ENCODE measurements at places on chromosomes 5 and 9.

DNA sequence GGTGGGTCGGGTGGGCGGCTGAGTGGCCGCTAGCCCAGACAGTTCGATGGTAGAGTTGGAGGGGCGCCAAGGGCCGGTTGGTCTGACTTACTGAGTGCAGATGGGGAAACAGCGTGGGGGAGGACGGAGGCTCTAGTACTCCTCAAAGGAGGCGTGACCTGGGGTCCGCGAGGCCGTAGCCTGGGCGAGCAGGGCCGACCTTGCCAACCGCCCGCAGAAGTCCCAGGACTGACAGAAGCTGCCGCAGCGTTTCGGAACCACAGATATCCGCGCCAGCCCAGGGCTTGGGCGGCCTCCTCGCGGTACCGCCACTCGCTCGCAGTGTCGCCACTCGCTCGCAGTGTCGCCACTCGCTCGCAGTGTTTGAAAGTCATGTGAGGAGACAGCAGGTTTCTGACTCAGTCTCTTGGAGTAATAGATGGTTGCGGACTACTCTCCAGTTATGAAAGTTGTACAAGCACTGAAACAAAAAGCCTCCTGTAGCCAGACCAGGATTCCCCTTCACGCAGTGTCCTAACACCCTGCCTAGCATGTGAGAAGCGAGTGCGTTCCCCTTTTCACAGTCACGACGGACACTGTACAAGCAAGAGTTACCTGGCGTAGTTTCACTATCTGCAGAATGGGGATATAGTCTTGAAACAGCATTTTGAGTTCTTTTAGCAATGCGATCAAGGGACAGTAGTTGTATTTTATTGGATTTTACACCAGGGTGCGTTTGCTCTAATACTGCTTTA is 674 bp downstream of the TMEM38B start:
- DNase-seq: peak; percentile 51

GRCh38 chr9:34431667-34432066 is 26.7 kb downstream of the FAM219A start:
- DNase-seq: no peak

DNA sequence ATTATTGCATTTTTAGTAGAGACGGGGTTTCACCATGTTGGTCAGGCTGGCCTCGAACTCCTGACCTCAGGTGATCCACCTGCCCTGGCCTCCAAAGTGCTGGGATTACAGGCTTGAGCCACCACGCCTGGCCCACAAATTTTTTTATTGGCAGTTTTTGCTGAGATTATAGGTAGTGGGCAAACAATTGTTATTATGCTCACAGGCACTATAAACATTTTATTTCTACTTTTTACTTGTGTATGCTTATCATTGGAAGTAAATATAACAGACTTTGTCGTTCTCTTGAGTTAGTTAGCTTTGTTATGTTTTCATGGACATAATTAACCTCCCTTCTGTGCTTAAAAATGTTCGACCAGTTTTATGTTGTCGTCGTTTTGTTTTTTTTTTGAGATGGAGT is 23.9 kb downstream of the UGCG start:
- DNase-seq: no peak

DNA sequence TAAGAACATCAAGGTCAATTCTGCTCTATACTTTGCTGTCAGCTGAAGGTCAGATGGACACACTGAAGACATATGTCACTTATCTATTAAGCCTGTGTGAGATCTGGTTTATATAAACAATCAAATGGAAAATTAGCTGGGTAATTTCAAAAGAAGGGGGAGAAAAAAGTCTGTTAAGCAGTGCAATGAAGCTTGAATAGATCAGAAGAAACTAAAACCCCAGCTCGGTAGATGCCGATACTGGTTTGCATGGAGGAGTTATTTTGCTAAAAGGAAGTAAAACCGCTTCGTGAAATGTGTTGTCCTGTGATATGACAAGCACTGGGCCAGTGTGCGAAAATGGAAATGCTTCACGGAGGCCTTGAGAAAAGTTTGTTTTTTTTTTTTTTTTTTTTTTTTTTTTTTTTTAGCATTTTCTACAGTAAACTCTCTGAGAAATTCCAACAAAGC is 148.8 kb downstream of the MEF2C start:
- DNase-seq: no peak

DNA sequence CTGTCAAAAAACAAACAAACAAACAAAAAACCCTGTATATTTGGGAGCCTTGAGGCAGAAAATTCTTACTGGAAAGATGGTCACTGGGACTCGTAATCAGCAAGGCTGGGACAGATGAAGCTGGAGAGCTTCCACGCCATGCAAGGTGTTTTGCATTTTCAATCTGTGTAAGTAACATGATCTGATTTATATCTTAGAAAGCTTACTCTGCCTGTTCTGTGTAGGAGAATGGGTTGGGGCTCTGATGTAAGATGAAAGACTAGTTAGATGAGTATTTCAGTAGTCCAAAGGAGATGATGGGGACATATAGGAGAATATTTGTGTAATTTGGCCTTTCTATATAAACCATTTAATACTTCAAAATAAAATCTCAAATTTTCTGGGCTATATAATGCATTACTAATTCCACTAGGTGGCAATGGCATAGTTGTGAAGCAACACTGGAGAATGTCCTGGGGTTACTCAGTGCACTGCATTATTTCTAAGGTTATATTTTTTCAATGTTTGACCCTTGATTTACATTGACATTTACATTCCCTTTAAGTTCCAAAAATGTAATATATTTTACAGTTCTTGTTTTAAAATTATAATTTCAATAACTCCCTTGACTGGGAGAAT is 21.9 kb upstream of the FSD1L start:
- DNase-seq: no peak

- no peak for DNase-seq
Observed at GRCh38 chr5:77867914-77868313, 91.8 kb upstream of the TBCA start.

DNA sequence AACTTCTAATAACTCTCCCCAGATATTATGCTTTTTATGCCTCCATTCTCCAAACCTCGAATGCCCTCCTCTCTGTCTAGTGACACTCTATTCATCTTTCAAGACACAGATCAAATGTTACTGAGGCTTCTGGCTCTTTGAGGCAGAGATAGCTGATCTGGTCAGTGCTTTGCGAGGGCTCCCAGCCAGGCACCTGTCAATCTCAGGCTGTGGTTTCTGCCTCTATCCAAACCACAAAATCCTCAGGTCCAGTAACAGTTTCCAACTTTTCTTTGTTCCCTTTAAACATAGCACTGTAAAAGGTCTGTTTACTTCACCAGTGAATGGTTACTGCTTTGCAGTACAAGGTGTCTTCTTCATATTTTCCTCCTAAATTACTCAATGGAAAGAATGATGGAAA is 11.5 kb upstream of the STK32A start:
- no peak for DNase-seq

DNA sequence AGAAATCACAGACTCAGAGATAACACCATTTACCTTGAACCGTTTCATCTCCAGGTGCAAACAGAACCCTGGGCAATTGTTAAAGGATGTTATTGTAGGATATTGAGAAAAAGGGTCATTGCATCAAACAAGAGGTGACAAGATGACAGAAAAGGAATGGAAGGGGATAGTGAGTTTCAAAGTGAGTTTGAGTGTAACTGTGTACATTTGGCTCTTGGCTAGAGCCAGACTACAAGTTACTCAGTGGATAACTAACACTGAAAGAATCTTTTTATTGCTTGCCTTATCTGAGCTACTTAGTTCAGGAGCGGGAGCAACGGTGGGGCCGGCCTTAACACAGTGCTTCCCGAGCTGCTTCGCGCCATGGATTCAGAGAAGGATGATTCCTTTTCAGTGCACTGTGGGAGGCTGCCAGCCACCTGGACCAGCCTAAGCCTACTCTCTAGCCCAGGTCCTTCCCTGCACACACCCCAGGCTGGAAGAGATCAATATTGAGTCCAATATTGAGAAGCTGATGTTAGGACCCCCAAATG is 193.4 kb downstream of the ATPSCKMT start:
- DNase-seq: no peak

DNA sequence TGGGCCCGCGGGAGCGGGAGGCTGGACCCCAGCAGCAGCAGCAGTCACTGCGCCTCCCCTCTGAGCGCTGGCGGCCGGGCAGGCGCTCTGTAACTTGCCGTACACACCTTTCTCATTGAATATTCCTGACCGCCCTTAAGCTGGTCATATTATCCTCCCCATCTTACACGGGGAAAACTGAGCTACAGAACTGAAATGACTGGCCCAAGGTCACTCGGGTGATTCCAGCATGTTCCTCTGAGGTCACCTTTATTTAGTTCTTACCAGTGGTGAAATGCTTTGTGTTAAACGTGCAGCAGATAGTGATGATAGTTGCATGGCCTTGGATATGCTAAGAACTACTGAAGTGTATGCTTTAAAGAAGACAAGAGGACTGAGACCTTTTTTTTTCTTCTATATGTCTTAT is 607 bp downstream of the UQCRQ start:
- DNase-seq: no peak

DNA sequence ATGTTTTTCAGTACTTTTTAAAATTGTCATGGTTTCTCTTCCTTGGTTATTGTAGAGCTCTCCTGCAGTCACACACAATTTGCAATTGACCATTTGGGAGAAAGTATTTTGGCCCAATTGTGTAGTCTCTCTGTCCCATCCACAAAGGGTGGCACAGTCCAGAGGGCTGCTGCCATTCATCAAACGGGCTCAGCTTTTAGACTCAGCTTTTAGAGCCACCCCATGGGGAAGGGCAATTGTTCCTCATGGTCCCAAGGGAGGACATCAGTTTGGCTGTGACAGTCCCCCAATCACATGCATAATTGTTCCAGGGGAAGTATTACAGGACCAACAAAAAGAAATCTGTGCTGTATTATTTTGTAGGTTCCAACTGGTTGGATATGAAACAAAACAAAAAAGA is 207.6 kb downstream of the ZNF462 start:
- no peak for DNase-seq

GRCh38 chr9:80555782-80556325 is 984.1 kb downstream of the TLE4 start:
- DNase-seq: no peak

DNA sequence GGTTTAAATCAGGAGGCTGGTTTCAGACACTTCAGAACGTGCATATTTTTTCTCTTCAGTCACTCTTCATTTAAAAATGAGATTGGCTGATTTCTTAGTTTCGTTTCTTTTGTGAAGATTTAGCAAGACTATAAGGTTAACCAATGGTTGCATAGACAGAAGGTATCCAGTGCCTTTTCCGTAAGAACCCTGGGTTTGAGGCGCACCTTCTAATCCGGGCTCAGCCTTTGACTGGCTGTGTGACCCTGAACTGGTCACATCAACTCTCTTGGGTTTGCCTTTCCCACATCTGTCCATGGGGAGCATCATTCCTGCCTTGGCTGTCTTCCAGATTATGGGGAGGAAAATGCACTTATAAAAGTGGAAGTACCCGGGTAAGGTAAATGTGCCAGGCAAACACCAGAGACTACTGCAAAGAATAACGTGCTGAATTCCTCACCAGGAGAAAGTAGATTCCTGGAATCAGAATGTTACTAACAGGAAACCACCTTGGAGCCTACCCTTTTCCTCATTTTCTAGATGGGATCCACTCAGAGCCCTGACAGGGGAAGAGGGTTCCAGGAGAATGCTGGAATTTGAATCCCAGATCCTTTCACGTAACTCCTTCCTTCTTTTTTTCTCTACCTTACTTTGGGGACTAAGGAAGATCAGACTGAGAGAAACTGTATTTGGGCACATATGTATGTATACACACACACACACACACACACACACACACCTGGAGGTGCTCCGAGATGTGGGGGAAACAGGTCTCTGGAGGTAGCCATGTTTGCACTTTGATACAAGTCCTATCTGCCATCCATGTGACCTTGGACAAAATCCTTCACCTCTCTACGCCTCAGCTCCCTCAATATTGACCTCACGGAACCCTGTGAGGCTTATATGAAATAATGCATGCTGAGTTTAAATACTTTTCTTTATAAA is 6.8 kb downstream of the HAND1 start:
- peak; percentile 50 for DNase-seq

- DNase-seq: no peak
Observed at GRCh38 chr5:148924817-148925216, 98.4 kb downstream of the ADRB2 start.

DNA sequence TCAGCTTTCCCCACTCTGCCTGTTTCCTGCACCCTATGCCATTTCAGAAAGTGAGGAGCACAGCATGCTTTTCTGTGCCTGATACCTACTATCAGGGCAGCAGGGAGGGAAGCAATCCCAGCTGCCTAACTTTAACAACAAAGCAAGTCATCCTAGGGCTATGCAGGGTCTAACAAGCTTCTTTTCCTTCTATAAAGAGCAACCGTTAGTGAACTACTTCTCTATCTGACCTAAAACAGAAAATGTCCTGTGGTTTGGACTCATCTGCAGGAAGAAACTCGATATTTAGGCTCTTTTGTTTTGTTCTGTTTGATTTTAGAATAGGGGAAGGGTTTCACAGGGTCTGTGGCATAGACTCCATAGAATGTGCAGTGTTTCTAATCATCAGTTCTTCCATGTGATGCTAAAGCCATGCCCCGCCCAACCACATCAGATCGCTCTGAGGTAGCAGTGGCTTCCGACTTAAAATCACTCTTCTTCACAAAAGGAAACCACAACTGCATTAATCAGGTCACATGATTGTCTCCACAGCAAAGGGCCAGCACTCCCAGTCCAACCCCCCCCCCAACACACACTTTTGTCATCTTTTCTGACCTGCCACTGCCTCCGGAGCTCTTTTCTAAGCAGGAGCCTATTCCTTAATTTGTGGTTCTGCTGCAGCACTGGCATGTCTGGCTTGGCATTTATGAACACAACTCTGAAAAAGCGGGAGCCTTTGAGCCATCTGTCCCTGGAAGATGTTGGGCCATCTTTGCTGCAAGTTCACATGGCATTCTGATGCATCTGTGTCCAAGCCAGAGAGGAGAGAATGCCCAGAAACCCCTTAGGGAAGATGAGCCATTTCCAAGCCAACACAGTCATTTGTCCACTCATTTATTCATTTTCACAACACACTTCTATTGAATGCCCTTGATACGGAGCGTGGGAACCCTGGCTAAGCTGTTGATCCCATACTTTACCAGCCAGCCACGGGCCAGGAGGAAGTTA is 71.6 kb downstream of the CFAP90 start:
- DNase-seq: no peak

DNA sequence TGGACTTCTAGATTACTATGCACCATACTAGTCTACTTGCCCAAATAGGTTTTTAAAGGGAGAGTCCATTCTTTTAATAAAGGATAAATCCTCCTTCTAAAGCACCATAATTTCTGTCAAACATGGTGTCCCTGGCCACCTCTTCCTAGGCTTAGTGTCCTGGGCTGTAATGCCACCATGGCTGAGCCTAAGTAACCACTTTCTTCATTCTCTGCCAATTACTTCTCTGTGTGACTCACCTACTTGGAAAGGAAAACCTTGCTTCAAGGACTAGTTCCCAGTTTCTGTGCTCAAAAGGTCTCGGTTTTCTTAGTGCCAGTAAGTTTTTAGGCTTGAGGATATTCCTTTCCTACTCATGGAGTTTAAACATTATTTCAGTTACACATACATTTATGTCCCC is 273.4 kb downstream of the DENND1A start:
- DNase-seq: no peak

- DNase-seq: peak; percentile 24
Observed at GRCh38 chr5:180170106-180170809, 38.8 kb downstream of the RASGEF1C start.

GRCh38 chr5:16679863-16680262 is 63.1 kb upstream of the RETREG1 start:
- no peak for DNase-seq

All from SK-N-DZ (cell line).